Stimulated activated CD8-positive, alpha-beta memory T cell treated with anti-CD3 and anti-CD28 coated beads, Interleukin-2, amount 100 ng/mL, for 1 hour (primary cell): ENCODE measurements at places on chromosomes 11 and 22.

DNA sequence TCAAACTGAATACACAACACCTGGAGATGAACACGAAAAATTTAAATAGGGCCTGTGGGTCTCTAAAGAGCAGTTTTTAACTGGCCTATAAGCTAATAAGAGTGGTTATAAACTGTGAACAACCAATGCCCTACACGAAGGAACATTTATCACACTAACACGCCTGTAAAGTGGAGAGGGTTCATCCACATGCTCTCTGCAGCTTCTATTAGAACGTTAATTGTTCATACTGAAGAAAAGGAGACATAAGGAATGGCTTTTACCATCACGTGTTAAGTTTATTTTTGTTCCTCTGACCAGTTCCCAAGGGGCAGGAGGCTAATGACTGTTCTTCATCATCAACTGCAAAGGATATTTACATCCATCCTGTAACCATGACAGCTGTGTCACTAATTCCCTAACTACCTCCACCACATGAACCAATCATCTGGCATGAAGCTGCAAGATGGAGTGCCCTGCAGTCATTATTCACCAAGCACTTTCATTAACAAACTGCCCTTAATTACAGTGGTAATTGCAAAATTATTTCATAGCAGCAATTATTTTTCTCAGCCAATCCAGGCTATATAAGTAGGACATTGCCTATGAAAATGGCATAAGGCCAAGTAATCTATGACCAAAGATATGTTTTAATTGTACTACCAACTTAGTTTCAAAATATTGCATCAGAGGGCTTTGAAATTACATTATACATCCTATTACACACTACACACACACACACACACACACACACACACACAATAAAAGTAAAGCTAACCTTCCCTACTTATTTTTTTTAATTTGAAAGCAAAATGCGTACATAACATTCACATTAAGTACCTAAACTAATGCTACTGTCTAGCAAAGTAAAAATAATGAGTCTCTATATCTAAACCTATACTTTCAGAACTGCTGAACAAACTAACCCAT is 186.7 kb downstream of the CADM1 start:
- no peak for DNase-seq

GRCh38 chr22:19879992-19880785 is 25.5 kb upstream of the GNB1L start:
- no peak for DNase-seq

- DNase-seq: no peak
Observed at GRCh38 chr22:37880668-37881440, 25.2 kb upstream of the MICALL1 start.

DNA sequence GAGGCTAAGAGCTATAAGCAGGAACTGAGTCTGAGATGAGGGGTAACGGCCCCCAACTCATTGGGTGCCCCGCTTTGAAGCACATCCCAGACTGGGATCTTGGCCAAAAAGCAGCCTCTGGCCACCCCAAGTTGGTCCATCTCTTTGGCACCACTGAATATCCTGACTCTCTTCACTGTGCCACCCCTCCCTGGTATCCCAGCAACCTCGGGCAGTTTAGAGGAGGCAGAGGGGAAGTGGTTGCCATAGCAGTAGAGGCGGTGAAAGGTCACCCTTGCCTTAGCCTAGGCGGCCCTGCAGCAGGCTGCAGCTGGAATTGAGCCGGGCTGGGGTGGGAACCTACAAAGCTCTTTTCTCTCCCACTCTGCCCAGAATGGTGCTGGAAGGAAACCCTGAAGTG is 1.1 kb downstream of the PELI3 start:
- no peak for DNase-seq

GRCh38 chr11:6482441-6482840 is 1.1 kb downstream of the TIMM10B start:
- DNase-seq: no peak

GRCh38 chr22:20576445-20576816 is 69.0 kb downstream of the MED15 start:
- no peak for DNase-seq

DNA sequence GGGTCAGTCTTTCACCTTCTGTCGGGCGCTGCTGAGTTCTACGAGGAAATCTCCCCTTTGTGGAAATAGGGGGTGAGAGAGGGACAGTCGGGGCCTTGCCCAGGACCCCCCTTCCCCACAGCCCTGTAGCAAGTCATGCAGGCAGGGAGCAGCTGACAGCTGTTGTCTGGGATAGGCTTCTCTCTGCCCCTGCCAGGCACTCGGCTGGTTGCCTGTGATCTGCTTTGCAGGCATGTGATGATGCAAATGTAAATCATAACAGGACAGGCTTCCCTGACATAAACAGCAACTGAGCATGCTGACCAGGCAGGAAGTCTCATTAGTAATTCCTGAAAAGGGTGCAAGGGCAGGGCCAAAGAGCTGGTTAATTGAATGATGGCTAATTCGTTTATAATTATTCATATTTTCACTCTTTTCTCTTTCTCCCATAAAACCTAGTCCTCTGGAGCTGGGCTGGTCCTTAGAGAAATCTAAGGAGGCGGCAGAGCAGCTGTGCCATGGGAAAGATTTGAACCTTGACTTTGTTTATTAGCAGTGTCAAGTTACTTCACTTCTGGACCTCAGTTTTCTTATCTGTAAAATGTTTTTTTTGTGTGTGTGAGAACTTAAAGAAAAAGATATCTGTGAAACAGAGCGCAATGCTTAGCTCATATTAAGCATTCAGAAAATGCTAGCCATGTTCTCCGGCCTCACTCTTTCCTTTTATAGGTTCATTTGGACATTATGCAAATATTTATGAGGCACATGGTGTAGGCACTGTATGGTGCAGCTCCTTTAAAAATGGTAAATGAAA is 129.7 kb downstream of the LDLRAD3 start:
- DNase-seq: no peak

GRCh38 chr11:35511666-35512065 is 13.8 kb downstream of the PAMR1 start:
- DNase-seq: no peak

DNA sequence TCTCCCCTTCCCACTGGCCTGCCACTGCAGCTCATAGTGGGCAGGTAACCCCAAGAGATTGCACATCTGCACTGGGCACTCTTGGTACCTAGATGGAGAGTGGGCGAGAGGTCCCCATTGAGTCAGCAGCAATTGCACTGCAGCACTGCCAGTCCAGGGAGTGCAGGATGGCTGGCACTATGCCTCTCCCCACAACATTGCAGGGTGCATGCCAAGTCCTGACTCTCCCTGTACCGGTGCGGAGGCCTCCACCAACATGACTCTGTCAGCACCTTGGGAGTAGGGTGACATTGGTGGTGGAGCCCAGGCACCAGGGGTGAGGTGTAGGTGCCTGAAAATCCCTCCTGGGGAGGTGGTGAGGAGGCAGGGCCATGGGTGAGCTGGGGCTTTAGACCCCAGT is 82.2 kb downstream of the TRAF6 start:
- no peak for DNase-seq

- DNase-seq: no peak
Observed at GRCh38 chr22:29936186-29936585, 53.2 kb downstream of the MTMR3 start.

GRCh38 chr22:37569009-37569920 is 9.0 kb downstream of the CDC42EP1 start:
- no peak for DNase-seq

- DNase-seq: no peak
Observed at GRCh38 chr11:89660234-89660633, 49.9 kb upstream of the TRIM77 start.

GRCh38 chr11:8092587-8093424 is 11.8 kb downstream of the TUB start:
- no peak for DNase-seq

DNA sequence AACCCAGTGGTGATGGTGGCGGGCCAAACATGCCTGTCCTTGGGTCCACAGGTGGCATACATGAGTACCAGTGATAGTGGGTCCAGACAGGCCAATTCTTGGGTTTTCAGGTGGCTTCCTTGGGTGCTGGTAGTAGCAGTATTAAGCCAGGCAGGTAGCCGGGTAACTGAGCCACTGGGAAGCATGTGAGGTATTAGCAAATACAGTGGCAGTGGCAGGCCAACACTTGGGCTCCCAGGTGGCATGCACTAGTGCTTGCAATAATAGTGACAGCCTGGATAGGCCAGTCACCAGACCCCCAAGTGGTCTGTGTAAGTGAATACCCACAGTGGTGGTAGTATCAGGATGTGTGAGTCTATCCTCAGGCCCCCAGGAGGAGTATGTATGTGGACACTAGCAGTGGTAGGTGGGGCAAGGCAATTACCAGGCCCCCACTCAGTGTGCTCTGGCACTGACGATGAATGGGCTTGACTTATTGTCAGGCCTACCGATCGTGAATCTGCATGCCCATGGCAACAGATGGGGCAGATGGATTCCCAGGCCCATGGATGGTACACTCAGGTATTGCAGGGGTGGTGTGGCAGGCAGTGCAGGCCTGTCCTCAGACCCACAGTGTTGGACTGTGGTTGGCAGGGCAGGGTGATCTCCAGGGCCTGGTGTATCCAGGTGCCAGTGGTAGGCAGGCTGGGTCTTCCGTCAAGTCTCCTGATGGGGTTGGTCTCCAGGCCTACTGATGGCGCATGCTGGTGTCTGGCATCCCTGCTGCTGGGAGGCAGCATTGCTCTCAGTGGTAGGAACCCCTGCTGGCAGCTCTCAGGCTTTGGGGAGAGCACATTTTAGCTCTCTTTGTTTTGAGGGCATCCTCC is 840.7 kb downstream of the FAM181B start:
- no peak for DNase-seq

DNA sequence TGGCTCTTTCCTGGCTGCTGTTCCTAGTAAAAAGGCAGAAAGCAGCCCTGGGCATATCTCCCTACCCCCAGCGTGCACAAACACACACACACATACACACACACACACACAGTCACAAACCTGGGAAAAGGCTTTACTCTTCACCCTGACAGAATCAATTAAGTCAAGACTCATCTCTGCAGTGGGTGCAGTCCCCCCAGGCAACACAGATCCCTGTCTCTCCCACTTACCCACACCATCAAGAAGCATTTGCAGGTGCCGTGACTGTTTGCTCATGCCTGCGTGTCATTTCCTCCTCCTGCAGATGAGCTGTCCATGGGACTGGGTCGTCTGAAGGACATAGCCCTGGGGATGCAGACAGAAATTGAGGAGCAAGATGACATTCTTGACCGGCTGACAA is 28.6 kb downstream of the SNAP29 start:
- no peak for DNase-seq

GRCh38 chr22:24465566-24465965 is 29.6 kb upstream of the UPB1 start:
- no peak for DNase-seq

DNA sequence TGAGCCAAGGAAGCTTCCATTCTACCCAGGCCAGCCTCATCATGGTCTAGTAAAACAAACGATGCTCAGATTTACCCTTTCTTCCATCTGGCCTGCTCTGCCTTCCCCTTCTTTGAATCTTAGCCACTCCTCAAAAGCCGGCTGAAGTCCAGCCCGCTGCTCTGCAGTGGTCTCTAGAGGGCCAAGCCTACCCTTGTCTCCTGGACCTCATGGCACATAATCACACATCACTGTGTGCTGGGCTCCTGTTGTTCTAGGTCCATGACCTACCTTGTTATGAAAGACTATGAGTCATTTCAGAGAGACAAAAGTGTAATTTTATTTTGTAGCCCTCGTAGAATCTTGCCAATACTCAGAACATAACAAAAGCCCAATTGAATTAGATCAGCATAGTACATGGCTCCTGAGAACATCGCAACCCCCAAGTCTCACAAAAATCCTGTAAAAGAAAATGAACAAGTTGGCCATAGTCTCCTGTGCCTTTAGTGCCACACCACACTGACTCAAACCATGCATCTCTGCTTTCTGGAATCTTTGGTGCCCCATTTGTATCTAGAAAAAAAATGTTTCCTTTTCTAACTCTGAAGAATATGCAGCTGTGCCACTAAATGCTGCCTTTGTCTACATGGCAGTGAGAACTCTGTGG is 192.7 kb downstream of the OPCML start:
- no peak for DNase-seq

GRCh38 chr11:117603932-117604331 is 193.1 kb downstream of the DSCAML1 start:
- no peak for DNase-seq

- DNase-seq: no peak
Observed at GRCh38 chr11:108628812-108629211, 35.2 kb upstream of the EXPH5 start.

- DNase-seq: no peak
Observed at GRCh38 chr22:19648419-19648929, 65.8 kb upstream of the SEPTIN5 start.

DNA sequence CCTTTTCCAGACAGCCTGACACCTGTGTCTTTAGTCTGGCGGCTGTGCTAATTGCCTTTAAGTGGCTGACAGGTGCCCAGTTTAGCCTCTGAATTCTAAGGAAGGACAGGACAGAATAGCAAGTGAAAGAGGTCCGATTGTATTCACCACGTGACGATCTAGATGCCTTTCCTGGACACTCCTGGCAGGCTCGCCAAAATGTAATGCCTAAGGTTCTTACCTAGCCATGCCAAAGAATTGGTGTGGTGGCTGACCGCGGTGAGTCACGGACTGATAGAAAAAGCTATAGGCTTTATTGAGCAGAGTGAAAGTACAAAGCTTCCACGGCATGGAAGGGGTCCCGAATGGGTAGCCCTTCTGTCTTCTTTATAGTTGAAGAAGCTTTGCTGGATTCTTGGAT is 26.7 kb downstream of the ANKRD42 start:
- no peak for DNase-seq

DNA sequence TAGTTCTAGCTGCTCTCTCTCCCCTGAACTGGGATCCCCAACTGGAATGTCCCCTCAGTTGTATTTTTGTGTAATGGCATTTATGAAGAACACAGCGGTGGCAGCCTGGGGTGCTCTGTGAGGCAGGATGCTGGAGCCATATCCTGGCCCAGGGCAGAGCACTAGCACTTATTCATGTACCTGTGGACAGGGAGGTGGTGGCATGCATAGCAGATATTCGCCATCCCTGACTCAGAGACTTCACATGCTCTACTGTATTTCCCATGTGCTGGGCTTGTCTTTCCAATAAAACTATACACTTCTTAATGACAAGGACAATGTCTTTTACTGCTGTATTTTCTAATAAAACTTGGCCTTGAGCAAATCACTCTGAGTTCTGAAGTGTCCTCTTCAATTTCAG is 125.3 kb downstream of the ADAMTS15 start:
- DNase-seq: no peak

DNA sequence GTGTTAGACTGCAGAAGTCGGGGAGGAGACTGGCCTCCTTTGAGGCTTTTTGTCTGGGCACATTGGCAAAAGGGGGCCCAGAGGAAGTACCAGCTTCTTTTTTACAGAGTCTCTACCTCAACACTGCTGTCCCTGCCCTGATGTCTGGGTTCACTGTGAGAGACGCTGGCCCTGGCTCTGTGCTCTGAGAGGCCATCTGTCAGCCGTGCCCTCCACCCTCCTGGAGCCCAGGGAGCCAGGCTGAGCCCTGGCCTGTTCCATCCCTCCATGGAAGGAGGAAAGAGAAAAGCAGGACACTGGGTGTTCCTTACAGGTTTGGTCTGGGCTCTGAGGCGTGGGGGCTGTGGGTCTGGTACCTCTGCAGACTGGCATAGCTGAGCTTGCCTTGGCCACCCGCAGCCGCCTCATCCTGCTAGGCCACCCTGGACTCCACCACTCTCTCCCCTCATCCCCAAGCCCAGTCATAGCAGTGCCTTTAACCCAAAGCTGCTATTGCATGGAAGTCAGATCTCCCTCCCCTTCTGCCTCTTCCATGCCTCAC is 105.5 kb upstream of the PARVA start:
- no peak for DNase-seq

- DNase-seq: no peak
Observed at GRCh38 chr11:128289048-128289447, 298.3 kb downstream of the ETS1 start.
